ENCODE measurements at places on chromosomes 4 and X.
A peak's percentile ranks its signal among the peaks of the same experiment; 100 is the strongest.

DNA sequence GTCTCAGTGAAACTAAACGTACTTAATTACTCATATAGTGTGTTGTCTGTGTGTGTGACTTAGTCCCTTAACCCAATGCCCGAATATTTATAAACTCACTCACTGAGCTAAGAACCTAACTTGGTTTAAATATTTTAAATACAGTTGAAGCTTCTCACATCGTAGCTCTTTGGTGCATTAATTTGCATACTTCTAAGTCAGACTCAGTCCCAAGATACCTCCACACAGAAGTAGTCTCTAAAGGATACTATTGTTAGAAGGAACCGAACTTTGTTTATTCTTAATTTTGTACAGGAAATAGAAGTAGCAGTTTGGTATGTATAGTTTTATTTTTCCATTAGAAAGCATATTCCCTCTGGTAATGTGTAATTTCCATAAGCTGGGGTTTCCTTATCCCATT is 54.0 kb upstream of the NKAP start:
- DNase-seq, result no peak

- DNase-seq, result no peak
Measured at GRCh38 chr4:128924951-128925350, 115.5 kb downstream of the JADE1 start.

GRCh38 chrX:19331831-19332230 is 11.9 kb upstream of the PDHA1 start:
- no peak for DNase-seq

- DNase-seq, result no peak
Measured at GRCh38 chr4:25029479-25030276, 1.1 kb downstream of the LGI2 start.

DNA sequence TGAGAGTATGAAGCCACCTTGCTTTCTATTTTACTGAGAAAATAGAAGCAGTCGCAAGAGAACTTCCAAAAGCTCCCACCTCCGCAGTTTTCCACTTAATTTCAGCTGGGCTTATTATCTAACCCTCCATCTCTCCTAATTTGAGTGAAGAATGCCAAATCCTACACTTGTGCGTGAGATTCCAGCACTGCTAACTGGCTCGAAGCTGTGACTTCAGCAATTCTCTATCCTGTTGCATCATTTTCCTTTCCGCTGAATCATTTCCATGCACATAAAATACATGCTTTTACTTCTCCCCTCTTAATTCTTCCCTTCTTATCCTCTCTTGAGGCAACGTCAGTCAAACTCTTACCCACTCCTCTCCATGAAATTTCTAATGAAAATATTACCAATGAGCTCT is 189.5 kb downstream of the GASK1B start:
- DNase-seq, result no peak

DNA sequence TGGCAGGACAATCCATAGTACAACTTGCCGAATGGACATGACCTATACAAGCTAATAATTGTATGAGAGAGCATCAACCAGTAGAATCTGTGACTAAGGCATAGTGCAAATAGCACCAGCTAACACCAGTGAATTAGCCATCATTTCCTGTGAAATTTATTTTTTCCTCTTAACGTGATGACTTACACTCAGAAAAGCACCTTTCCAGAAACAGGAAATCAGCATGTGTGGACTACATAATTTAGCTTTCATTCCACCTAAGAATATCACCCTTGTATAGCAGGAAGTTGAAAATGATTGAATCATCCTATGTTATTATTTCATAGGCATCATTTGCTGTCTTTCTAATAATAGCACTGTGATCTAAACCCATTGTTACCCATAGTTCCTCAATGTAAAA is 1393.4 kb upstream of the PCDH7 start:
- DNase-seq, result no peak

DNA sequence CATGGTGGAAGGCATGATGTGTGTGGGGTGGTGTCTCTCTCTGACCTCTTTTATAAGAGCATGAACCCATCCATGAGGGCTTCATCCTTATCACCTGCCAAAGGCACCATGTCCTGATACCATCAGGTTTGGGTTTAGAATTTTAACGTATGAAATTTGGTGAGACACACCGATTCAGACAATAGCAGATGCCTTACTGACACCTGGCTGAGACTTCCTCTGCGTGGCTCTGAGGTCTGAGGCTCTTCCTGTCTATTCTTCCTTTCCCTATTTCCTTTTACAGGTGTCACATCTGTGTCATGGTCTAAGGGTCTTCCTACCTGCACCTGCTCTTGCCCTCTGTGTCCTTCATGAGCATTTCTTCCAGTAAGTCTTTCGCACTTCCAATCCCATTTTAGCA is 320.7 kb upstream of the CLNK start:
- no peak for DNase-seq

DNA sequence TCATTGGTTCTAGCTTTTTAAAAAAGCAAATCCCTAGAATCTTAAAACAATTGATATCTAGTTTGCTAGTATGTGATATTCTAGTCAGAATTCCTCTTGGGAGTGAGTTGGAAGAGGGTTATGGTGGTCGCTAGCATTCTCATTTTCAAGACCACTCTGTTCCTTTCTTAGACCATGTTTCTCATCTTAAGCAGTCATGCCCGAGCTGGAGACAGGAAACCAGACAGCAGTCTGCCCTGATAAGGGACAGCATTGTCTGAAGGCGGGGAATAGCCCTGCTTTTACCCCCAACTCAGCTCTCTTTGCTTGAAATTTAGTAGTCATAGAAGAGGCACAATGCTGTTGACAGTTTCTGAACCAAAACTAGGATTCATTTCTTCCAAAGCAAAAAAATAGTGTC is 5.2 kb downstream of the KLF3 start:
- peak; percentile 46 for DNase-seq

- DNase-seq, result peak; percentile 4
Measured at GRCh38 chrX:110665223-110666002, 130.2 kb downstream of the CHRDL1 start.

DNA sequence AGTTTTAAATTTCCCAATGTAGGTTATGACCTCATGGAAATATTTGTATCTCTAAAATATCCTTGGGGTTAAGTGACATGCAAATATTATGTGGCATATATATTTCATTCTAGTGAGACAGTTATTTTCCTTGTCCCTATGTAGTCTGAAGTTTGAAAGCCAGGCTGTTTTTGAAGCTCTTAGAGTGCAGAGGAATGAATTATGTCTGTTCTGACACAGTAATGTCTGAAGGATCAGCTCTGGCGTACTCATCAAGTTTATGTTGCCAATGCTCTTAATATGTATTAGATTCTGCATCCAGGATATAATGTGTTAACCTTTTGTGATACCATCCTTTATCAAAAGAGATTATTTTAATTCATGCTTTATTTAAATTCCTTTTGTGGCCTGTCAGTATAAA is 355.8 kb downstream of the PCDH7 start:
- no peak for DNase-seq

DNA sequence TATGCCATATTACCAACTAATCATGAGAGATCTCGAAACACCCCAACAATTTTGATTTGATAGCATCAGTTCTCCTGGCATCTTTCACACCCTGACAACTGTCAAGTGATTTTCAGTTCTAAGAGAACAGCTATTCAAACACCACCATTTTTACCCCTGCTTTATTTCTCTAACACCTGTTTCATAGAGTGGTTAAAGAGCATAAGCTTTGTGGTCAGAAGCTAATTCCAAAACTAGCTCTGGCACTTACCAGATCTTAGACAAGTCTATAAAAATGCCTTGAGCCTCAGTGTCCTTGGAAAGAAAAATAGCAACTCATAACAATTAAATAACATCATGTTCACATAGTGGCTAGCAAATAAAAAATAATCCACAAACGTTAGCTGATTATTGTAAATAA is 17.9 kb downstream of the PPA2 start:
- no peak for DNase-seq

DNA sequence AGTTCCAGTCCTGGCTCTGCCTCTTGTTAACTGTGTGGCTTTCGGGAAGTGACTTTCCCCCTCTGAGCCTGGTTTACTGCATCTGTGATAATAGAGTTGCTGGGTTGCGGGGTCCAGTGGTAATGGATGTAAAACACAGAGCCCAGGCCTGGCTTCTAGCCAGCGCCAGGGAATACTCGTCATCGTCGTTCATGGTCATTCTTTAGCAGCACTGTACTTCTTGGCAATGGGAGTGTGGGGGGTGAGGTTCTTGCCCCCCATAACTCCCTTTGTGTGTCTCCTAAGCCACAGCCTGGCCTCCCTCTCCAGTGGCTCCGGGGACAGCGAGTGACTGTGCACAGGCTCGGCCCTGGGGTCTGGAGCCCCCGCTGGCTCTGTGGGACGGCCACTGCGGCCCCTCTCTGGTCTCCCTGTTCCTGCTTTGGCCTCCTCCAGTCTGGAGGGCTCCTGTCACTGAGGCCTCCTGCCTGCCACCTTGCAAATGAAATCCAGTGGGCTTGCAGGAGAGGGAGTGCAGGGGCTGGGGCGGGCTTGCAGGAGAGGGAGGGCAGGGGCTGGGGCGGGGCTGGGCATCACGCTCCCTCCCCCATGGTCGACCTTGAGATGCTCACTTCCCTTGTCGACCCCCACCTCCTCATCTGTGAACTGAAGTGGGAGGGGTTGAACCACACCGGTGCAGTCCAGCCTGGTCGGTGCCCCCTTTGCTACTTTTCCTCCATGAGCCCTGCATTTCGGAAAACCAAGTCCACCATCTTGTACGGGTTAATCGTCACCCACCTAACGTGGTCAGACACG is 13.2 kb downstream of the PSAPL1 start:
- no peak for DNase-seq

- no peak for DNase-seq
Measured at GRCh38 chr4:101563126-101563525, 215.8 kb upstream of the PPP3CA start.

GRCh38 chr4:74675673-74676279 is 118.5 kb downstream of the BTC start:
- DNase-seq, result peak; percentile 69

DNA sequence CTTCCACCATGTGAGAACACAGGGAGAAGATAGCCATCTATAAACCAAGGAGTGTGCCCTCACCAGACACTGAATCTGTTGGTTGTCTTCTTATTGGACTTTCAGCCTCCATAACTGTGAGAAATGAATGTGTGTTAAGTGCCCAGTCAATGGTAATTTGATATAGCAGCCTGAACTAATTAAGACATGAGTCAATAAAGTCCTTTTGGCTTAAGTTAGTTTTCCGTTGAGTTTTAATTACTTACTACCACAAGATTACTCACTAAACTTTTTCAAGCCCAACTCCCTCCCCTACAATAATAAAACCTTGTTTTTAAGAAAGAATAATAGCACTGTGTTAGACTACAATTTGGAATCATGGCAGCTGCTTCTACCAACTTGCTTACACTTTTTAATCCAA is 324.2 kb downstream of the PCDH19 start:
- DNase-seq, result no peak

- DNase-seq, result no peak
Measured at GRCh38 chrX:155938132-155938531, 57.0 kb downstream of the VAMP7 start.

GRCh38 chrX:56787734-56788152 is 58.7 kb downstream of the NBDY start:
- DNase-seq, result no peak

GRCh38 chr4:97558204-97558778 is 585.0 kb downstream of the STPG2 start:
- DNase-seq, result no peak

GRCh38 chr4:51894059-51894645 is 51.2 kb downstream of the DCUN1D4 start:
- no peak for DNase-seq

DNA sequence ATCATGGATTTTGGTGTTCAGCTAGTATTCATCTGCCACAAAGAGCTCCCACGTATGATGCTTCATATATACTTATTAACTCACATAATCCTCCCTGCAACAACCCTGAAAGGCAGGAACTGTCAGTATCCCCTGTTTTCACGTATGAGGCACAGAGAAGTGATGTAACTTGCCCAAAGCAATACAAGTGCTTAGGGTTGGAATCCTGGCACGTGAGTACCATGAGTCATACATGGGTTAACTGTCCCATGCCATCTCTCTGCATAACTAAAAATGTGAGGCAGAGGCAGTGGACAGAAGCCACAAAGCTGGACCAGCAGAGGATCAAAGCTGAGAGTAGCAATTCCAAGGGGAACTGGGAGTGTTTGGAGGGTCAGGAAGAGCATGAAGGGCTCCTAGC is 35.7 kb upstream of the EGFL6 start:
- DNase-seq, result peak; percentile 41

- DNase-seq, result no peak
Measured at GRCh38 chr4:18540349-18540748, 518.8 kb upstream of the LCORL start.

- DNase-seq, result no peak
Measured at GRCh38 chr4:140382732-140383131, 9.3 kb downstream of the SCOC start.

DNA sequence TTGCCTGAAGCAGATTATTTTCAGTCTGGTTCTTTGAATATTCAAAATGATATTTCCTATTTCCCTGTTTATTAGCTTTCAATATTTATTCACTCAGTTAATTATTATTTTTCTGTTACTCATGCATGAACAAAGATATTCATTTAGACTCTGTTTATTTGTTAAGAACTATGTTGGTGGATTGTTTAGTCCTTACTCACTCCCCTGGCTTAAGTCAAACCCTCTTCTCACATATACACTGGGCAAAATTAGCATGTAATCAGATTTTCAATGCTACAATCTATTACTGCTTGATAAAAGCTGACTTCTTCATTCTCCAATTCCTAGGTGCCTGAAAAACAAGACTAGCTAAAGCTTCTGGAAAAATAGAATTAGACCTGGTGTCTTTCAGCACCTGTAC is 335.8 kb downstream of the FAT4 start:
- no peak for DNase-seq

DNA sequence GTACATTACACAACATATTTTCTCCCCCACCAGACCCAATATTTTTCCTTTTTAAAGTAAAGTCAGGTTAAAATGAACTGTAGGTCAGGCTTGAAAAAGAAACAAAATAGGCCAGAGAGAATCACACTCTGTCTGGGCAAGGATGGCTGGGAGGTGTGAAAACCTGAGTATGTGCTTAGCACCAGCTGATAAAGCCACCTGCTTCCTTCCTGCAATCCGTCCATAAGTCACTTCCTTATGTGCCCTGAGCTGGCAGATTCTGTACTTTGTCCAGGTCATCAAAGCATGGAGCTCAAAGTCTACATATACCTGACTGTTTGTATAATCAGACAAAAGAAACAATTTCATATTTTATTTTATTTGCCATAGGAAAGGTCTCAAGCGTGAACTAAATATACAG is 37.7 kb downstream of the ANTXR2 start:
- no peak for DNase-seq

DNA sequence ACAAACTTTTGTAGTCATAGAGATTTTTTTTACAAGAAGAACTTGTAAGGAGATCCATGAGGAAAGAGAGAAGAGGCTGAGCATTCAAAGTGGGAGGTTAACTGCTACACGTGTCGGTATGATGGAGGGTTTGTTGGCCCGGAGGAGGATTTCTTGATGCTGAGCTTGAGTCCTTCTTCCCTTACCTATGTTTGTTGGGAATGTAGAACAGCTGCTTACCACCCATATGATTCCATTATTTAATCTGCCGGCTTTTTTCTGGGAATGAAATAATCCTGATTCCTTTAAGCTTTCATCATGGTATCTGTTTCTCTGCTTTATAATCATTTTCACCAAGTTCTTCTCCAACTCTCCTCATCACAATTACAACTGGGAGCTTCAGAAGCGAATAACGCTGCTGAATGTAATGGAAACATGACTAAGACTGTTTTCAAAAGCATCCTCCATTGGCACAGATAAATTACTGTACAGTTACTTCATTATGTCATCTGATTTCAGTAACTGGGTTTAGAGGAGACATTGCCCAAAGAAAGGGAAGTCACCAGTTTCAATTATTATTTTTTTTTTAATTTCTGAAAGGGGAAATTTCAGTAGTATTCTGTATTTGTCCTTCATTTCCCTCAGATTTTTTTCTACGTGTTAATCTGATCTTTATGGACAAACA is 420.6 kb downstream of the SPRY1 start:
- DNase-seq, result no peak

All from mesenchymal stem cell (in vitro differentiated cells and primary cell).